SHP77 (cell line): ENCODE measurements at places on chromosomes 2 and 18.

DNA sequence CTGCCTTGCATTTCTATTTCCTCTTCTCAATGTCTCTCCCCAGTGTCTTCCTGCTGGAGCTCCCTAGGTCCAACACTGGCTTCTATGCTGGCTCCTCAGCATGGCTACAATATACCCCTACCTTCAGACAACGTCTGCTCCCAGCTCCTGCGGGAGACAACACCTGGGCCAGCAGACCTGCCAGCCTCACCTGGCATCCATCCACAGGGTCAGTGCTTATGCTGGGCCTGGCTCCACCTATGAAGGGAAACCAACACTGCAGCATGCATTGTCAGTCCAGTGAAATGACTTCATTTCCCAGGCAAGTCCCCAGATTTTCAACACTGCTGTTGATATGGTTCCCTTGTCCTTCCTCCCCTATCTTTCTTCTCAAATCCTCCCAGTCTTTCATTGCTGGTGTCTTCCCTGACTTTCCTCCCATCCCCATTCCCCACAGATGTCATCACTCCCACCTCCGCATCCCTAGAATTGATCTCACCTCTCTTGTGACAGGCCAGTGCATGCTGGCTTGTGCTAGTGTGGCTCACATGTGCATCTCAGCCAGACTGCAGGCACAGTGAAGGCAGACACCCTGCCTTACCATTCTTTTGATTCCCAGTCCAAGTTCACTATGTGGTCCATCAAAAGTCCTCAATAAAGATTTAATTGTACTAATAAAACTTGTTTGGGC is 98.0 kb downstream of the MYO5B start:
- DNase-seq, result no peak

GRCh38 chr18:23353459-23353858 is 99.6 kb upstream of the RIOK3 start:
- DNase-seq, result no peak

GRCh38 chr18:13120983-13121441 is 97.5 kb upstream of the LDLRAD4 start:
- DNase-seq, result no peak

DNA sequence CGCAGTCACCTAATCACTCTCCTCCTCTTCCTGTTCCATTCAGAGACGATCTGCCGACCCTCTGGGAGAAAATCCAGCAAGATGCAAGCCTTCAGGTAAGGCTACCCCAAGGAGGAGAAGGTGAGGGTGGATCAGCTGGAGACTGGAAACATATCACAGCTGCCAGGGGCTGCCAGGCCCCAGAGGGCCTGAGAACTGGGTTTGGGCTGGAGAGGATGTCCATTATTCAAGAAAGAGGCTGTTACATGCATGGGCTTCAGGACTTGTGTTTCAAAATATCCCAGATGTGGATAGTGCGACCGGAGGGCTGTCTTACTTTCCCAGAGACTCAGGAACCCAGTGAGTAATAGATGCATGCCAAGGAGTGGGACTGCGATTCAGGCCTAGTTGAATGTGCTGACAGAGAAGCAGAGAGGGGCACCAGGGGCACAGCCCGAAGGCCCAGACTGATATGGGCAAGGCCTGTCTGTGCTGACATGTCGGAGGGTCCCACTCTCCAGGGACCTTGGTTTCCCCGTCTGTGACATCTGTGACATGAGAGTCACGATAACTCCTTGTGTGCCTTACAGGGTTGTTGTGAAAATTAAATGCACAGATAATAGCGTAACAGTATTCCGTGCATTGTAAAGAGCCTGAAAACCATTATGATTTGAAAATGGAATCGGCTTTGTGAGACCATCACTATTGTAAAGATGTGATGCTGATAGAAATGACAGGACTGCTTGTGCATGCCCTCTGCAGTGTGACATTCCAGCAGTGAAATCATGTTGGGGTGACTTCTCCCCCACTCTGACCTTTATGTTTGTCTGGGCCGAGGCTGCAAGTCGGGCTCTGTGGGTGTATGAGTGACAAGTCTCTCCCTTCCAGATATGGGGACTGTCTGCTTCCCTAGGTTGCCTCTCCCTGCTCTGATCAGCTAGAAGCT is 510 bp downstream of the IL1RN start:
- DNase-seq, result no peak

DNA sequence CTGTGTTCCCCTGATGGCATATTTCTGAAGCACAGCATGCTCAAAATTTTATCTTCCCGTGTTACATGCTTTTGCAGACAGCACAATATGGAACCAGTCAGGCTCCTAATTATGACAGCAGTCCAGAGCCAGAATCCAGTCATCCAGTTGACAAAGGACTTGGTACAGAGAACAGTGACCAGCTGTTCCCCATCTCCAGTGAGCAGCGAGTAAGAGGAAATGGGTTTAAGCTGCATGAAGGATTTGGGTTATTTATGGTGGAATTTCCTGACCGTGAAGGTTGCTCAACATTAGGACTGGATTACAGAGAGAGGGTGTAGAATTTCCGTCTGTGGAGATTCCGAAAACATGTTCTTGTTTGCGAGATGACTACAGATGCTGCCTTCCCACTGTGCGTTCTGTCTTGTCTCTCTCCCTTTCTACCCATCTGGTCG is 24.4 kb downstream of the SGPP2 start:
- DNase-seq, result no peak

DNA sequence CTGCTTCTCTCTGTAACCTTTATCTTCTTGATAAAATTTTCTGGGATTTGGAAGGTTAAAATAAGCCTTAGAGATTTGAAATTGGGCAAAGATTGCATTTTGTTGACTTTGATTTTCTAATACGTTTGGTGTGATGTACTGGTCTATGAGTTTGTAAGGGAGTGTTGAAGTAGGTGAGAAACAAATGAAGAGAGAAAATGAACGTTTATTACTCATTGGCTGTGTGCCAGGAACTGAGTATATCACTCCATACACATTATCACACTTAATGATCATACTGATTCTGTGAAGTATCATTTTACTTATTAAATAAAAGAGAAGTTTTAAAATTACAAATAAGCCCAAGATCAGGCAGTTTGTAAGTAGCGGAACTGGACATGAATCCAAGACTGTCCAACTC is 795.1 kb upstream of the ZEB2 start:
- no peak for DNase-seq

- DNase-seq, result no peak
These were observed 73.9 kb downstream of the ARL4C start for GRCh38 chr2:234422981-234423431.

DNA sequence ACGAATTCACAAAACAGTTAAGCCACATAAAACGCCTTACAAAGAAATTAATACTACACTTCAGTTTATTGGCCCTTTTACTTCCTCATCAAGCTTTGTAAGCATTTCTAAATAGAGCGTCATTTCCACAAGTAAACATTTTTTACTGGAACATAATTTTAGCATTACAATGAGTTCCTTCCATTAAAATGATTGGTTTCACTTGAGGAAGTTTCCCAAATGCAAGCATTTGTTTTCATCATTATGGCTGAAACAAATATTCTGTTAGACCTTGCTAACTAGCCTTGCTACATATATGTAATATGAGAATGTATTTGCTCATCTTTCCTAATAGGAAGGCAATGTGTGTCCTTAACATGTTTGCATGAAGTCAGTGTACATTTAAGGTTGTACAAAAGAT is 579.1 kb downstream of the IRS1 start:
- no peak for DNase-seq

- DNase-seq, result no peak
These were observed 148.4 kb upstream of the SPRED2 start for GRCh38 chr2:65580824-65581223.

GRCh38 chr18:45365835-45366234 is 249.4 kb upstream of the SLC14A2 start:
- no peak for DNase-seq

DNA sequence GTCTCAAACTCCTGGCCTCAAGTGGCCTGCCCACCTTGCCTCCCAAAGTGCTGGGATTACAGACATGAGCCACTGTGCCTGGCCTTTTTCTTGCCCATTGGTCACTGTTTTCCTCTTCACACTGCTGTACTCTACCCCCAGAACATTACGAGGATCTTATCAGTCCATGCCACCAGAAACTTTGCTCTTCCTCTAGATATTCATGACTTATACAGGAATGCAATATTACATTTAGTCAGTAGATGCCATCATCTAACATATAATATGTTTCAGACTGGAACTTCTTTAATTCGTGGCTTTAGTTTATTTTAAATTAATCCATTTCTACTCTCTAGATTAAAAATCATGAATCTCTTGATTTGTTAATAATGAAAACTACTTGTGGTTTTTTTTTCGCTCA is 135.5 kb downstream of the COMMD1 start:
- DNase-seq, result no peak

GRCh38 chr2:153939124-153939796 is 67.5 kb downstream of the GALNT13 start:
- DNase-seq, result no peak

DNA sequence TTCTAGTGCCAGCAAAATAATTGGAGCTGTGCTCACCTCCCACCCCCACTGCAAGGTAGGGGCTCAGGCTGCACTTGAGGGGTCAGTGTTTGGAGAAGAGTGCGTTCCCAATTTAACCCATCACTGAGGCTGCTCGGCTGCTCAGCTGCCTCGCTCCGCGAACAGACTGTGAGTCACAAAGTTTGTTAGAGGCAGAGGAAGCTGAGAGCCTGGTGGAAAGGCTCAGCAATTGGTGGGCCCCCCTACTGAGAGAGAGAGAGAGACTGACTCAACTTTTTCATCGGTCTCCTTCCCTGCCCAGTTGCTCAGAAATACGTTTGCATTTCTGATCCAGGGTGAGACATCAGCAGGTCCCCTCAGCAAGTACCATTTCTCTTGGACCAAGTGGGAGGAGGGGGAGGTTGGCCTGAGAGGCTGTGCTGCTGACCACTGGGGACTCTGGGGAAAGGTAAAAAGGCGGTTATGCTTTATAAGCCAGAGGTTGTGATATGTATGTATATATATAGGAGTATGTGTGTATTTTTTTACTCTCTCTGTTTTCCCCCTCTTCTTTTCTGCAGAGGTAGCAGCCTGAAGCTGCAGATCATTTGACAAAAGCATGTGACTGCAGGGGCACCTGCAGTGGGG is 1.5 kb downstream of the EFR3B start:
- no peak for DNase-seq
